ENCODE measurements at places on chromosomes 7 and 10.

DNA sequence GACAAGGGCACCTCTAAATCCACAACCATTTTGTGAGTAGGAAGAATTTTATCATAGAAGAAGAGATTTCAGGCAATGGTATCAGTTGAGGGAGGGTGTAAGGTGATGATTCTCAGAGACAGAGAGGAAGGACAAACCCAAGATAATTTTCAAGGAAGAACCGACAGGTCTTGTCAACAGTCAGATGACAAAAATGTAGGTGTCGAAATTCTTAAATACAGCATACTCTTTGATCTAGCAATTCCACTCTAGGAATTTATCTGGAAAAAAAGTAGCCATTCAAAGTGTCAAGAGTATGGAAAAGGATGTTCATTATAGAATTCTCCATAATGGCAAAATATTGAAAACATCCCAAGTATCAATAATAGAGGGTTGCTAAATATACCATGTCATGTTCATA, 14.2 kb upstream of the PDLIM1 start:
- no peak for DNase-seq

GRCh38 chr10:98569853-98570252, 123.1 kb upstream of the HPS1 start:
- DNase-seq = no peak

DNA sequence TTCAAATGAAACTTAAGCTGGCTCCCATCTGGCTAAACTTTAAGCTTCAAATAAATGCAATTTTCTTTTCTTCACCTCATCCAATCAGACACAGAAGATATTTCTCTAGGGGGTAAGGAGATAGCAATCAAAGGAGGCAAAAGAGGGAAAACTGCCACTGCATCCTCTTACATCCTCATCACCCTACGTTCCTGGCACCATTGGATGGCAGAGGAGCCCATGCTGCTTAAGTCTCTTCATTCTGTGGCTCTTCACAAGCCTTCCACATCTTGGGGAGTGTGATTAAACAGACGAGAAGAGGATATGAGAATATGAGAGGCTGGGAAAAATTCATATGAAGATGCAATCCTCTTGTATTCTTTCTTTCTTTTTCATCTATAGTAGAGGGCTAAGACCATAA, 345.7 kb upstream of the AOAH start:
- no peak for DNase-seq

DNA sequence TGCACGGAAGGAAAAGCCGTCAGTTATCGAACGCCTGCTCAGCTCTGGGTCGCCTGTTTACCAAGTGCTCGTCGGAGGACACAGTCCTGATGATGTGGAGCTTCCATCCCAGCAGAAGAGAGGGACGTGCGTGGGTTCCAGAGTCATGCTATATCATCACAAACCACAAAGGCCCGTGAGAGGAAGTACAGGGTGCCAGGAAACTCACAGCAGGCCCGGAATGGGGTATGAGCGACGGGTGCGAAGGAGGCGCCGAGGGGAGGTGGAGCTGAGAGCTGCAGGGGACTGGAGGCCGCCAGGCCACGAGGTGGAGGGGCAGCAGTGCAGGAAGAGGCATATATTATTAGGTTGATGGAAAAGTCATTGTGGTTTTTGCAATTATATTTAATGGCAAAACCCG, 102.5 kb downstream of the ACTR3B start:
- no peak for DNase-seq

- no peak for DNase-seq
Measured at GRCh38 chr10:94178475-94179253, 184.1 kb downstream of the NOC3L start.

DNA sequence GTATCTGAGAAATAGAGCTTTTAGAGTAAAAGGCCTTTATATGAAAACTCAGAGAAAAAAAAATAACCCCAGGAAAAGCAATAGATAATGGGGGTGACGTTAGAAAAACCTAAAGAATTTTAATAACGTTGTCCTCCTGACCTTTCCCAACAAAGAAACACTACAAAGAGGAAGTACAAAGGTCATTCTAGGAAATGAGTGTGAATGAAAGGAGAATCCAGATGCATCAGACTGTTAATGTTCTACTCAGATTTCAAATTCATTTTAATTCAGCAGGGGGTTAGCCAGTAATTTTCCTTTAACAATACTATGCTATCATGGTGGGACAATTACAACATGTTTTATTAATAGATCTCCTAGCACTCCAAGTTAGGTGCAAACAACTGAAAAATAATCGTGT, 73.8 kb upstream of the CDK1 start:
- no peak for DNase-seq

- no peak for DNase-seq
Measured at GRCh38 chr7:146175716-146176115, 59.1 kb downstream of the CNTNAP2 start.

- DNase-seq = no peak
Measured at GRCh38 chr7:6170571-6171531, 101.6 kb downstream of the CYTH3 start.

DNA sequence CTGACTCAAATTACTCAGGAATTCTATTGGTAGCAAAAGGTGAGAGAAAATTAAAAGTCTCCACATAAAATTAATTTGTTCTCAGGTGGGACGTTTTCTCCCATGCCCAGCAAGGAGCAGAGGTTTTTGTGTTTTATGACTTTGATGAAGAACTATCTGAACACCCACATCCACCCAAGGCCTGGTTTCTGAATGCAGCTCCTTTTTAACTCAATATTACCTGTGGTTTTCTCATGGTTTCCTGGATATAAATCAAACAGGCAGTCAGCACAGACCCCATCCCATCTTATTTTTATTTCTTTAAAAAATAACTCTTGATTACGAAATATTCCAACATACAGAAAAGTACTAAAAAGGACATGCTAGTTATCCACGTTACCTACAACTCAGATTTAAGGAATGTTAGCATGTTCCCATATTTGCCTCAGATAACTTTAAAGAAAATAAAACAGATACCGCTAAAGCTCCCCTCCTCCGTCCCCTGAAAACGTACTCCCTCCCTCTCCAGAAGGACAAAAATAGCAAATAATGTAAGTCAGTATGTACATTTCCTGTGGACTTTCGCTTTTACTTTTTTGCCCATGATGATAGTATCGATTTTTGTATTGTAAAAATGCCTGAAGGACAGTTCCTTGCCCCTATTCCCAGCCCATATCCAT, 43.4 kb downstream of the GLI3 start:
- DNase-seq = no peak

DNA sequence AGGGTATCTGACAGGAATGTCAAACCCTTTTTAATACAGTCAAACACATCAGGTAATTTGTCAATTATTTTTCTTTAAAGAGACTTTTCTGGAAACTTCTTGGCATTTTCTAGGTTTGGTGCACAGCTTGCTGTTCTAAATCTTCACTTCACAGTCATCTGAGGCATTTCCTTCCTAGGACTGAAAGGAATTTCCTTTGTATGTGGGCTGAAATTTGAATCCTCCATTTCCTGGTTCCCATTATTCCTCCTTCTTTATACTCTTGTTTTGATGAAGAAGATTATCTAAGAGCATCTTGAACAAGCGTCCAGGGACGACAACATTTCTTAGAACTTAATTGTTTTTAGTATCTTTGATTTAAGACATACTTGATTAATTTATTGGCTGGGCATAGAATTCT, 24.9 kb downstream of the CALD1 start:
- DNase-seq = no peak

DNA sequence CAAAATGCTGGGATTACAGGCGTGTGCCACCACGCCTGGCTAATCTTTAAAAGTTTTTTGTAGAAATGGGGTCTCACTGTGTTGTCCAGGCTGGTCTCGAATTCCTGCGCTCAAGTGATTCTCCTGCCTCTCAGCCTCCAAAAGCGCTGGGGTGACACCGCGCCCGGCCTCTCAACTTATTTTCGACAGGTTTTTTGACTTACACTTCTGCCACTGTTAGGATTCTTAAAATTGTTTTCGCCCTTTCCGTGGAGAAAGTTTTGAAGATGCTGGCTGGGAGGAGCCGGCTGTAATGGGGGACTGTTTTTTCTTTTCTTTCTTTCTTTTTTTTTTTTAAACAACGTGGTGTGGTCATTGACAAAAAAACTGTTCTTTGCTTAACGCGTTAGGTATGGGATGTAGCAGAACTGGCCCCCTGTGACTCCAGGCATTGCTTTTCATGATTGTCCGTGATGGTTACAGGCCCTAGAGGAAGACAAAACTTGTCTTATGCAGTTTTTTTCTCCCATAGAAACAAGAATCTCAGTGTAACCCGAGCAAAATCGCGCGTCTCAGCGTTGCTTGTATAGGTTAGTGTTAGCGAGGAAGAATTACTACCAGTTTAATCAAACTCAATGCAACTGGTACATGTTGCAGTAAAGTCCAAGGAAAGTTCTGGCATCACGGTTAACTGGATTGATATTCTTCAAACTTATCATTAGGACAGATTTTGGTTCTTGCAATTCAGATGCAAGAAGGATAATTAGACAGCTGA, 72.2 kb downstream of the DAGLB start:
- DNase-seq = no peak

DNA sequence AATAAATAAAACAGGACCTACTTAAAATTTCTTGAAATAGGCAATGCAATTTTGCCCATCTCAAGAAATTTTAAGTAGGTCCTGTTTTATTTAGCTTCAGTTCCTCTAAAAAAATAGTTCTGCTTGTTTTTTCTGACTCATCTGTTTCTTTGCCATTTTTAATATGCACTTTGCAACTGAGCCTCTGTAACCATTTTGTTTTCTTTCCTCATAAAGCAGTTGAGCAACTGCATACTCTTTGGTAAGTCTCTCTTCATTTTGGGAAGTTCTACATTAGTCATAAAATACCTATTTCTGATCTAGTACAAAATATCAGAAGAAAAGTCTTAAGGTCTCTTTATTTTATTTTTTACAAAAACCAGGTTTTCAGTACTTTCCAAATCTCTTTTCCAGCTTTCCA, 18.0 kb downstream of the TAS2R40 start:
- DNase-seq = no peak

GRCh38 chr7:122354656-122355055, 50.1 kb upstream of the FEZF1 start:
- no peak for DNase-seq

DNA sequence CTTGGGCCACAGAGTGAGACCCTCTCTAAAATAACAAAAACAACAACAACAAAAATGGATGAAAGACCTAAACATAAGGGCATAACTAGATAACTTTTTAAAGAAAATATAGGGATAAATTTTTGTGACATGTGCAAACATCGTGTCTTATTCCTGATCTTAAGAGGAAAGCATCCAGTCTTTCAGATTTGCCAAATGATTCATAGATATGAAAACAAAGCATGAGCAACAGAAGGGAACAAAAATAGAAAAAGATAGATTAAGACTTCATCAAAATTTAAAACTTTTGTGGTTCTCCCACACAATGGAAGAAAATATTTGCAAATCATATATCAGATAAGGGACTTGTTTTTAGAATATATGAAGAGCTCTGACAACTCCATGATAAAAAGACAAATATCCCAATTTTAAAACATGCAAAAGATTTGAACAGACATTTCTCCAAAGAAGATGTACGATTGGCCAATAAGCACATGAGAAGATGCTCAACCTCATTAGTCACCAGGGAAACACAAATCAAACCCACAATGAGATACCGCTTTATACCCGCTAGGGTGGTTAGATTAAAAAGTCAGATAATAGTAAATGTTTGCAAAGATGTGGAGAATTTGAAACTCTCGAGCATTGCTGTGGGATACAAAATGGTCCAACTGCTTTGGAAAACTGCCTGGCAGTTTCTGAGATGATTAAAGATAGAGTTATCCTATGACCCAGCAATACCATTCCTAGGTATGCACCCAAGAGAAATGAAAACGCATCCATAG, 20.3 kb downstream of the PPIF start:
- DNase-seq = no peak

DNA sequence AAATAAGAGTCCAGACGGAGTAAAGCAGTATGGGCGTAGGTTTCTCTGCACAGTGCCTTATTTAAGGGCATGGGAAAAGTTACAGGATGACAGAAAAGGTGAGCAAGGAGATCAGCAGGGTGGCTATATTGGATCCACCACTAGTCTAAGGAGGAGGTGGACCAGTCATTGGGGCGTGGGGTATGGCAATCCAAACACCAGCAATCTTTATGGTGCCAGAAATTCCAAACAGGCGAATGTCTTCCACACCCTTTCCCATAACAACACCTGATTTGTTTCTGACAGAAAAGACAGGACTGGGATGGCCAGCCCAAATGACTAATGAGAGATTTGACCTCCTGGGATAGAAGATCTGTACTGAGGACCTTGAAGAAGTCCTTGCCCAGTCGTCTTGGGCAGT, 181.8 kb upstream of the MBL2 start:
- no peak for DNase-seq

- no peak for DNase-seq
Measured at GRCh38 chr10:101400585-101400984, 46.6 kb downstream of the BTRC start.
